ENCODE measurements at places on chromosomes 13 and 19.

- DNase-seq, result no peak
These were observed 6.5 kb upstream of the FKRP start for GRCh38 chr19:46739290-46739771.

- no peak for DNase-seq
These were observed 78.3 kb downstream of the ELF1 start for GRCh38 chr13:40940841-40941240.

DNA sequence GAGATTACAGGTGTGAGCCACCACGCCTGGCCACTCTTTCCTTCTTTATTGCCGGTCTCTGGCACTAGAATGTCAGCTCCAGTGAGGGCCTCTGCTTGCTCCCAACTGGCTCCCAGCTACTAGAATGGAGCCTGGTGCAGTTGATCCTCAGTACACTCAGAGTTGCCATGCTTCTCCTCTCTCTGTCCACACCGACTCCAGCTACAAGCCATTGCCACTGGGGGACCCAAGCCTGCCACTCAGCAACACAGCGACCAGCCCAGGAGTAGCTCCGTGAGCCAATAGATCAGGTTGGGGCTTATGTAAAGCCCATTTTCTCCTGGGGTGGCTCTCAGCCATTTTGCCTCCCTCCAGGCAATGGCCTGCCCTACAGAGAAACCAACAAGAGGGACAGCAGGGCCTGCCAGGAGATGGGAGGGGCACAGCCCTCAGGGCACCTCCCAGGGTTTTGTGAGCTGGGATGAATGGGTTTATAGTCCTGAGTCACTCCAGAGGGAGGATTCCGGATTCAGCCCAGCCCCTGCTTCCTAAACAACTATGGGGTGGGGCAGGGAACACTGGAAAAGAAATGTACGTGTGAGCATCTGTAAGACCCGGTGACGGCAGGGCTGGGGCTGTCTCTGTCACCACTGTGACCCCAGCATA is 36.5 kb downstream of the OPA3 start:
- DNase-seq, result no peak

- DNase-seq, result no peak
These were observed 383.1 kb upstream of the GPC6 start for GRCh38 chr13:92843549-92843948.

GRCh38 chr13:99344610-99345208 is 37.5 kb upstream of the GPR183 start:
- DNase-seq, result no peak

- DNase-seq, result no peak
These were observed 62.5 kb upstream of the PDX1 start for GRCh38 chr13:27857282-27857681.

DNA sequence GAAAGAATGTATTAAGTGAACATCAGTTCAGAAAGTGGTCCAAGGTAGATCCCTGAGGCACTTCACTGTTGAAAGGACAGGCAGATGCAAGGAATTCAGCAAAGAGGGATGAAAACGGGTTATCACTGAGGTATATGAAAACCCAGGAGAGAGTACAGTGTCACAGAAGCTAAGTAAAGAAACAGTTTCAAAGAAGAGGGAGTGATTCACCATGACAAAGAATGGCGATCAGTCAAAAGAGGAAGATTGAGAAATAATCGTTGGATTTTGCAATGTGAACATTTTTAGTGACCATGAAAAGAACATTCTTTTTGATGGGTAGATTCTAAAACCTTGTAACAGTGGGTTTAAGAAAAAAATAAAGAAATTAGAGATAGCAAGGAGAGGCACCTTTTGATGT is 99.3 kb downstream of the EPSTI1 start:
- DNase-seq, result no peak

DNA sequence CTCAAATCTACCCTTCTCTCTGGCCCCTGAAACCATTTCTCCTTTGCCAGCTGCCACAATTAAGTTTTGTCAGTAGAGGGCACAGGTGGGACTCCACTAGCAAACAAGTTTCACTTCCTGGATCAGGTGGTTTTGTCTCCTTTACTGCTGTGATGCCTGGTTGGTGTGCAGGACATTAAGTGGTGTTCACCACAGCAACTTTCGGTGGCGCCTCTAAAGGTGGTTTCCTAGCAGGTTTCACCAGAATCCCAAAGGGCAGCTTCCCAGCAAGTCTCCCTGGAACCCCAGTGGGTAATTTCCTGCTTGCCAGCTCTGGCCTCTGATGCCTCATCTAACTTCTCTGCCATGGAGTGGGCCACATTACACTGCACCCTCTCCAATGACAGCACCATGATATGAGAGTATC is 16.6 kb downstream of the MED4 start:
- DNase-seq, result peak; percentile 1

GRCh38 chr19:23075031-23075733 is 41.6 kb upstream of the ZNF730 start:
- no peak for DNase-seq

- no peak for DNase-seq
These were observed 71.3 kb downstream of the LHFPL6 start for GRCh38 chr13:39531646-39532045.

DNA sequence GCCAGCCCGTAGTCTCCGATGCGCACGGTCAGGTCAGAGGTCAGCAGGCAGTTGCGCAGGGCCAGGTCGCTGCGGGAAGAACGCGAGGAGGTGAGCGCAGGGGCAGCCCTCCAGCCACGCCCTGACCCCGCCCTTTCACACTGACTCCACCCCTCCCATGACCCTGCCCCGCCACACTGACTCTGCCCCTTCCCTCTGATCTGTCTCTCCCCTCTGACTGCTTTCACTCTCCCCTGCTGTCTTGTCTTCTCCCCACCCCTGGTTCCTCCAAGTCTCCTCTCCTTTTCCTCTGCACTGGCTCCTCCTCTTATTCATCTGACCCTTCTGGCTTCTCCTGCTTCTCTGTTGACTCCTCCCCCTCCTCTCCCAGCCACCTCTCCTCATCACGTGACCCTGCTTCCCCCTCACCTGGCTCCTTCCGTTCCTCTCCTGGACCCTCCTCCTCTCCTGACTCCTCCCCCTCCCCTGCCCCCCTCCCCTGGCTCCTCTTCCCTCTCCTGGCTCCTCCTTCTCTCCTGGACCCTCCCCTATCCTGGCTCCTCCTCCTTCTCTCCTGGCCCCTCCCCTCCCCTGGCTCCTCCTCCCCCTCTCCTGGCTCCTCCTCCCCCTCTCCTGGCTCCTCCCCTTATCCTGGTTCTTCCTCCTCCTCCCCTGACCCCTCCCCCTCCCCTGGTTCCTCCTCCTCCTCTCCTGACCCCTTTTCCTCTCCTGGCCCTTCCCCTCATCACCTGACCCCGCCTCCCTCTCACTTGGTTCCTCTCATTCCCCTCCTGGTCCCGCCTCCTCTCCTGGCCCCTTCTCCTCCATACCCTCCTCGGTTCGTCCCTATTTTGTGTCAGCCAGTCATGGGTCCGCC is 9.9 kb downstream of the LMTK3 start:
- peak; percentile 92 for DNase-seq

DNA sequence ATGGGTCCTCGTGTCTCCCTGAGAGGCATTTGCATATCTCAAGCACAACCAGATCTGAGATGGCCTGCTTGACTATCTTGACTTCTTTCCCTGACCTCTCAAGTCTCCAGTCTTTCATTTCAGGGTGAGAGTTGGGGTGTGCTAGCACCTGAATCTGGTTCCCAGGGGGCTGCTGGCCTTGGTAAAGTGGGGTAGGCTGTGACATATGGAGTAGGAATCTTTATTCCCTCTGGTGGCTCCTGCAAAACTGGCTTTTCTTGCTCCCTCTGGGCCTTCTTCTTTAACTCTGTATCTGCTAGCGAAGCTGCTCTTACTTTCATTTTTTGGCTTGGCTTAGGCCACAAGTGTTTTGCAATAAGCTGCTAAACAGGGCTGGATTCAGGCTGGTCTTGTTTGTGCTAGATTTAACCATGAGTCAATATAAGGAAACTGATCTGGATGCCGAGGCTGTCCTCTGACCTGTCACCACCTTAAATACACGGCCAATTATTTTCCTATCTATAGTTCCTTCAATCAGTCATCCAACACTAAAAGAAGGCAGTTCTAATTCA is 42.3 kb downstream of the ZNF493 start:
- no peak for DNase-seq

DNA sequence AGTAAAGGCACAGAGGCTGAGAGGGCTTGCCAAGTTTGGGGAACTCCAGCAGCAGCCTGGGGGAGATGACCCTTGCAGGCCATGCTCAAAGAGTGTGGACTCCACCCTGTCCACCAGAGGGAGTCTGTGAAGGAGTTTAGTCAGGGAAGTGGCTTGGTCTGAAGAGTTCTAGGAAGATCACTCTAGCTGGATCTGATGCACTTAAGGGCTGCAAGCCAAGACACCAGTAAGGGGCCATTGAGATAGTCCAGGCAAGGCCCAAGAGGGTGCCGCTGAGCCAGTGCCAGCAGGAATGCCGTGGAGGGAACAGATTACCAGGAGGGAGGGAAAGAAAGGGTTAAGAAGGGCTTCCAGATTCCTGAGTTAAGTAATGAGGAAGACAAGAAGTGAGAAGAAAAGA is 68.7 kb downstream of the ZAR1L start:
- DNase-seq, result peak; percentile 7

DNA sequence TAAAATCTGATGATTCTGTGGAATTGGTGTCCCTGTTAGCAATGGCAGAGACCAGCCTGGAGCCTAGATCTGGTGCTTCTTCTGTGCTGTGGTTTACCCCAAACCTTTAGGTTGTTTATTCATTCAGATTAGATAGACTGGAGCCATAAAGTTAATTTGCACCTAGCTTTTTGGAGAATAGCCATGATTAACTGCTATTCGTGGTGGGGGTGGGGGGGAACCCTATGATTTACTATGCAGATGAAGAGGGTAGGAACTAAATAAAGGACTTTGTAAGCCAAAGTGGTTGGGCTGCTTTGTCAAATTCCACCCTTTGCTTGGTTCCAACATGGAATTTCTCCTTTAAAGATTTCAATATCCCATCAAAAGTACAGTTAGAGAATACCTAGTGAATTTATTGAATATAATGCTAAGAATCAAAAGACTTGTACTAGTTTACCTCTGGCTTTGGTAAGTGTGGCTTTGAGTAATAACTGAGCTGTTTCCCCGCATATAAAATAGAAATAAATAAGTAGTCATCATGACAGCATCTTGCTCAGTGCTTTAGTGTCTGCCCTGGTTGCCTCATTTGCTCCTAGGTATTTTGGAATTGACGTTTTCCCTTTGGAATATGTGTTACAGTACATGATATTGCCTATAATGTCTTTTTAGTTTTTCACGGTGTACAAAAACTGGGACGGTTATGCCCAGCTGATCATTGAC is 27.6 kb downstream of the SKA3 start:
- no peak for DNase-seq

DNA sequence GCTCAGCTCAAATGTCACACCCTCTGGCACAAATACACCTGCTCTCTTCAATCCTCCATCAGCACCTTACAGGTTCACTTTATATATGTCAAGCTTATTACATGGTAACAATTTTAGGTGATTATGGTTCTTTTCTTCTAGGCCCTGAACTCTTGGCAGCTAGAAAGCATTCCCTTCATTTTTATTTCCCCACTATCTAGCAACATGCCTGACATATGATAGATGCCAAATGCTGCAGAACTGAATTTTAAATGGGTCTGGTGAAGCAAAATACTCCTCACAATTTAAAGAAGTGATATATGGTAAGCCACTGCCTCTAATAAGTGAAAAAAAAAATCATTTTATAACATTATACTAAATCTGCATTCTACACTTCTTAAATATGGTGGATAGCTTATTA is 95.2 kb downstream of the USP12 start:
- DNase-seq, result no peak

GRCh38 chr19:4302243-4302640 is at the start of gene TMIGD2:
TSS of gene TMIGD2 (minus strand) at chr19:4302389. CDS start at chr19:4302385, 4 bp downstream.
- peak; percentile 72 for DNase-seq

- no peak for DNase-seq
These were observed 13.6 kb downstream of the MBNL2 start for GRCh38 chr13:97235549-97236231.

- DNase-seq, result no peak
These were observed 52.1 kb downstream of the DACH1 start for GRCh38 chr13:71814806-71815360.

DNA sequence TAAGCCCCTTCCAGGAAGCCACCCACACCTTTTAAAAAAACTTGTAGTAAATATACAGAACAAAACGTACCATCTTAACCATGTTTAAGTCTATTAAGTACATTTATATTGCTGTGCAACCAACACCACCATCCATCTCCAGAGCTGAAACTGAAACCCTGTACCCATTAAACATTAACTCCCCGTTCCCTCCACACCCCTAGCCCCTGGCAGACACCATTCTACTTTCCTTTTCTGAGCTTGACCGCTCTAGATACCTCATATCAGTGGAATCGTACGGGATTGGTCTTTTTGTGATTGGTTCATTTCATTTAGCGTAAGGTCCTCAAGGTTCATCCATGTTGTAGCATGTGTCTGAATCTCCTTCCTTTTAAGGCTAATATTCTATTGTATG is 13.0 kb upstream of the SPATA13 start:
- DNase-seq, result no peak

- DNase-seq, result no peak
These were observed 144.5 kb upstream of the ZNF536 start for GRCh38 chr19:30227661-30228112.

DNA sequence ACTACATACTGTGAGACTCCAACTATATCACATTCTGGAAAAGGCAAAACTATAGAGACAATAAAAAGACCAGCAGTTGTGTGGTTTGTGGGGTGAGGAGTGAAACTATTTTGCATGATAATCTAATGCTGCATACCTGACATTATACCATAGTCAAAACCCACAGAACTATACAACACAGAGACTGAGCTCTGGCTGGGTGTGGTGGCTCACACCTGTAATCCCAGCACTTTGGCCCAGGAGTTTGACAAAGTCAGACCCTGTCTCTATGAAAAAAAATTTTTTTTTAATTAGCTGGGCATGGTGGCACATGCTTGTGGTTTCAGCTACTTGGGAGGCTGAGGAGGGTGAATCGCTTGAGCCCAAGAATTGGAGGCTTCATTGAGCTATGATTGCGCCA is 11.9 kb downstream of the ZNF541 start:
- no peak for DNase-seq

GRCh38 chr13:91824416-91824815 is 426.0 kb downstream of the GPC5 start:
- no peak for DNase-seq

DNA sequence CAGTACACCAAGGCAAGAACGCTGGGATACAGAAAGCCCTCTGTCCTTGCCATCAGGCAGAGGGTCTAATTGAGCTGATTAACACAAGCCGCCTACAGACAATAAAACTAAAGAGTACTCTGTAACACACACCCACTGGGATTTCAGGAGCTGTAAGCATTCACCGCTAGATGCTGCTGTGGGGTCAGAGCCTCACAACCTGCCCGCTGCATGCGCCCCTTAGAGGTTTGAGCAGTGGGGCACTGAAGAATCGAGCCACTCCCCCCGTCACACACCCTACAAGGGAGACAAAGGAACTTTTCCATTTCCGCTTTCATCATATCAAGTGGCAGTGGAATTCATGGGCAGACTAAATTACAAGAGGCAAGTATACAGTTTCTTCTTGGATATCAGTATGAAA is 1080.6 kb downstream of the PCDH17 start:
- no peak for DNase-seq

GRCh38 chr13:100244431-100244830 is 155.5 kb downstream of the PCCA start:
- no peak for DNase-seq
